ENCODE measurements at places on chromosomes 5 and 9.

GRCh38 chr5:123263859-123264258, 159.3 kb downstream of the CEP120 start:
- DNase-seq = no peak

- no peak for DNase-seq
Observed at GRCh38 chr9:78133751-78134150, 102.1 kb upstream of the CEP78 start.

DNA sequence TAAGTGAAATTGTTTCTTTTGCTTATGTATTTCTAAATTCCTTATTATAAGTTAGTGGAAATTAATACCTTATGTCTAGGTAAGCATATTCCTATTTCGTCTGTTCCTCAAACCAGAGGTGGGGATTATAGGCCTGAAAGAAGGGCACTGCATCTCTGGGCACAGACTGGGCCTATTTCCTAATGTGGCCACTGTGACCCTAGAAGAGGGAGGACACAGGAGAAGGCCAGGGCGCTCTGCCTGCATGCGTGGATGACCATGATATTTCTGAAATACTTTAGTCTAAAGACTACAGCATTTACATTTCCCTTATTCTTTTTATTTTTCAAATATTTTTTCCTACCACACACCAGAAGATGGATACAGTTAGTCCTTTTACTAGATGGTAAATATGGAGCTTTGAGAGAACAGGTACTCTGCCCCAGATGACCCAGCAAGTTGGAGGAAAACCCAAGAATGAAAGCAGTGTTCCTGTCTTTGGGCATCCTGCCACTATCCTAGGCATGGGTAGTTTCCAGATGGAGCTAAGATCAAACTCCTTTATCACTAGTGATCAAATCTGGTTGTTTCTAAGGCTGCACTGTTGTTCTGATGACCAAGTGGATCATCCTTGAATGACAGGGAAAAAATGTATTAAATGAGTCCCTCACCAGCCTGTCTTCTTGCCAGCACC, 27.8 kb downstream of the RUSC2 start:
- no peak for DNase-seq

DNA sequence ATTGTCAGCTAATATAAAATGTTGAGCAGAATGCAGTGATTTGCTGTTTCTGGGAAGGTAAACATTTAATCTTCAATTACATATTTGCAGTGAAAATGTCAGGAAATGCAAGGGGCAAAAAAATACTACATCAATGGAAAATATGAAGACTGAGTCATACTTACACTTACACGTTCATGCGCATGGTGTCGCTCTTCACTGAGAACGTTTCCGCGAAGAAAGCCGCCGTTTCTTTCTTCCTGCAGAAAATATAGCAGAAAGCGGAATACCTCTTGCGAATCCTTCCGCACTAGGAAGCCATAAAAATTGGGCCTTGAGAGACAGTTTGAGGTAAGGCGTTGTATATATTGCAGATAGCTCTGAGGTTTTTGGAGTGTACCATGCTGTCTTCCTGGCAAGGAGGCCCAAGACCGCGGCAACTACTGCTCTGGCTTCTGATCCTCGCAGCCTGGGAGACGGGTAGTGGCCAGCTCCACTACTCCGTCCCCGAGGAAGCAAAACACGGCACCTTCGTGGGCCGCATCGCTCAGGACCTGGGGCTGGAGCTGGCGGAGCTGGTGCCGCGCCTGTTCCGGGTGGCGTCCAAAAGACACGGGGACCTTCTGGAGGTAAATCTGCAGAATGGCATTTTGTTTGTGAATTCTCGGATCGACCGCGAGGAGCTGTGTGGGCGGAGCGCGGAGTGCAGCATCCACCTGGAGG, at the start of gene PCDHA13:
Gene PCDHA13, plus strand, starts transcription at position 236 of the 702 bp plus-strand sequence. Its CDS starts 145 bp downstream, at position 381.
- DNase-seq = peak; percentile 59

DNA sequence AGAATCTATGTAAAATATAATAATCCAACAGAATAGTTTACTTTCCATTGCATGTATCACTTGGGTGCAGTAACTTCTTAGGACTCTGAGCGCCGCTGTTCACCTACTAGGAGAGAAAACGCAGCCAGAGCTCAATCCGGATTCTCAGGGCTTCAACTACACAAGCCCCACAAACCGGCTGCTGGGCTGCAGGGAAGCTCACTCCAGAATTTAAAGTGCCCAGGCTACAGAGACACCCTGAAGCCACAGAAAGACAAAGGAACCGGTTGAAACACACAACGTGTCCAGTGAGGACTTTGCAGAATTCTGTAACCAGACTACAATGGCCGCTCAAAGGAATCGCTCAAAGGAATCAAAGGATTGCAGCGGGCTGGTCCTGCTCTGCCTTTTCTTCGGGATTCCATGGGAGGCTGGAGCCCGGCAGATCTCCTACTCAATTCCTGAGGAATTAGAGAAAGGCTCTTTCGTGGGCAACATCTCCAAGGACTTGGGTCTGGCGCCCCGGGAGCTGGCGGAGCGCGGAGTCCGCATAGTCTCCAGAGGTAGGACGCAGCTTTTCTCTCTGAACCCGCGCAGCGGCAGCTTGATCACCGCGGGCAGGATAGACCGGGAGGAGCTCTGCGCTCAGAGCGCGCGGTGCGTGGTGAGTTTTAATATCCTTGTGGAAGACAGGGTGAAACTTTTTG, at the start of gene PCDHGA10:
Gene PCDHGA10, plus strand, starts transcription at position 134 of the 686 bp plus-strand sequence. Its CDS starts 189 bp downstream, at position 323.
- no peak for DNase-seq

DNA sequence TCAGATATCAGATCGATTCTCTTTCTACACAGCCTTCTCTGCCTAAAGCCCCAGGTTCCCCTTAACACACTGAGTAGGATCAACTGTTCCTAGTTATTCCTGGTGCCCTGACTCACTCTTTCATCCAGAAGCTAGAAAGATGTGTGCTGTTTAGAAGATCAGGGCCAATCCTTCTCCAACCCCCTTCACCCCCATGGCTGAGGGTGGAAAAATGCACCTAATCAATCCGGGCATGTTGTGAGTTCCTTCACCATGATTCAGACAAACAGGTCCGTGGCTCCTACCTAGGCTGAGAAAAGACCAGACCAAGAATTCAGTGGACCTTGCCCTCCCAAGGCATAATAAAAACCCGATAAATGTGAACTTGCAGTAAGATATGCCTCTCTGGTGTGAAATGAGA, 85.4 kb upstream of the EQTN start:
- no peak for DNase-seq

DNA sequence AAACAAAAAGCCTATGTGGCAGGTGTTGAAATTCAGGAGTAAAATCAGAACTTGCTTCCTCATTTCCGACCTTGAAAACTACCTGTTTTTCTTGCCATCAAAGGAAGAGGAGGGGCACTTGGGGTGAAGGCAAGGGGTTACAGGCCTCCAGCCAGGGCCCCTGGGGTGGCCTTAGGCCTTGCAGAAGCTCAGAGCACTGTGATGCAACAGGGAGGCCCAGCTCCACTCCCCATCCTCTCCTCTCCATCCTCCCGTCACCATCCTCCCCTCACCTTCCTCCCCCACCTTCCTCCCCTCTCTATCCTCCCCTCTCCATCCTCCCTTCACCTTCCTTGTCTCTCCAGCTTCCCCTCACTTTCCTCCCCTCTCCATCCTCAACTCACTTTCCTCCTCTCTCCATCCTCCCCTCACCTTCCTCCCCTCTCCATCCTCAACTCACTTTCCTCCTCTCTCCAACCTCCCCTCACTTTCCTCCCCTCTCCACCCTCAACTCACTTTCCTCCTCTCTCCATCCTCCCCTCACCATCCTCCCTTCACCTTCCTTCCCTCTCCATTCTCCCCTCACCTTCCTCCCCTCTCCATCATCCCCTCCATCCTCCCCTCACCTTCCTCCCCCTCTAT, 111.6 kb downstream of the WNK2 start:
- no peak for DNase-seq

DNA sequence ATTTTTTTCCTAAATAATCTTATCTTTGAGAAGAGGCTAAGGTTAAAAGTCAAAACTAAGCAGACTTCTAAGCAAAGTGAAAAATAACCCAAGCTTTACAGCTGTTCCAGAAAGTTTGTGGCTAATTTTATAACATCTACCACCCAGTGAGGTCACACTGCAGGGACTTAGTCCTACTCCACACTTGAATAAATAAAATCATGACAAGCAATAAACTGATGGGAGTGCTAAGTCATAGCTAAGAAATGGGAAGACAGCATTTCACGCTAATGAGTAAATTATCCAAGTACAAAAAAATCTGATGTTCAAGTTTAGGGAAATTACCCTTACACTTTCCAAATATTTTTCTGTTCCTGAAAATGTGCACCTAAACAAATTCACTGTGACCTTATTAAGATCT, 47.7 kb downstream of the ZNF608 start:
- no peak for DNase-seq

DNA sequence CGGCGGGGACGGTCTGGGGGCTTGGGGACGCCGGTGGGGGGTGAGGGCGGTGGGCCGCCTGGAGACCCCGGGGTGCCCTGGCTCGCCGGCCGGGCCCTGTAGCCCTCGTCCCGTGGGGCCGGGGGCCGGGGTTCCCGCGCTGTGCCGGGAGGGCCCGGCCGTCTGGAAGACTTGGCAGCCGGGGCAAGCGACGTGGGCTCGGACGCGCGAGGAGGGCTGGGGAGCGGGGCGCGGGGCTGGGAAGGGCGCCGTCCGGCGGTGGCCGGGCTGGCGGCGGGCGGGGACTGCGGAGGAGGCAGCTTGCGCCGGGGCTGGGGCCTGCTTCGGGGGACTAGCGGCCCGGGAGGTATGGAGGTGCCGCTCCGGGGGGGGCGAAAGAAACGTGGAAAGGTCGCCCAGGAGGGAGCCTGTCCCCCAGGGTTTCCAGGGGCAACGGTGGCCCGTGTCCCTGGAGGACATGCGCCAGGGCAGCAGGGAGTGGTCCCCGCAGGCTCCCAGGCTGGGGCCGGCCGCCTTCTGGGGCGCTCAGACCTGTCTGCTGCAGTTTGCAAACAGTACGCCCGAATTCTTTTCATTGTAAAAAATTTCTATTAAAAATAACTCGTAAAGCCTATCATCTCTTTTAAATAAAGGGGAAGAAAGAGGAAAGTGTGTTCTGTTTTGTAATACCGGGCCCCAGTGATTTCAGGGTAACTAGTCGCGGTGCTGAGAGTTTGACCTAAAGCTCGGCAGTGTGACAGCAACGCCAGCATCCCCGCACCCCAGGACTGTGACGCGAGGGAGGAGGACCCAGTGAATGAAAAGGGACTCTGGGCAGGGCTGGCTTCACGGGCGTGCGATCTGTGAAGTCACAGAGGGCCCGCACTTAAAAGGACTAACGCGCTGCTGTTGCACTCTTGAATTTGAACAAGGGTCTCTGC, 752 bp upstream of the ANKH start:
- DNase-seq = peak; percentile 83

DNA sequence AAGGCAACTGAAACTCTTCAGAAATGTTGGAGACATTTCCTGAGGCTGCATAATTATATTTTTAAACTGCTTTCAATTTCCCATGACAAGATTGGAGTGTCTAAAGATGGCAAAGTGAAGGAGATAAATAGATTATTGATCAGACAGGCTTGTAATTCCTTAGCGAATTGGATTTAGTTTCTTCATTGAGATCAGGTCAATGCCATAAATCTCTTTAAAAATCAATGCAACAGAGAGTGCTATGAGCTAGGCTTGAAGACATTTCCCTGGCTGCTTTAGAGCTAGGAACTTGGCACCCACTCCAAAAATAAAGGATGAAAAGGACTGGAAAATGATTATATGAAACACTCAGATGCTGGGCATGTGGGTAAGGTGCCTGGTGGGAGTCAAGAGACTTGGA, 828.4 kb downstream of the TLR4 start:
- no peak for DNase-seq

DNA sequence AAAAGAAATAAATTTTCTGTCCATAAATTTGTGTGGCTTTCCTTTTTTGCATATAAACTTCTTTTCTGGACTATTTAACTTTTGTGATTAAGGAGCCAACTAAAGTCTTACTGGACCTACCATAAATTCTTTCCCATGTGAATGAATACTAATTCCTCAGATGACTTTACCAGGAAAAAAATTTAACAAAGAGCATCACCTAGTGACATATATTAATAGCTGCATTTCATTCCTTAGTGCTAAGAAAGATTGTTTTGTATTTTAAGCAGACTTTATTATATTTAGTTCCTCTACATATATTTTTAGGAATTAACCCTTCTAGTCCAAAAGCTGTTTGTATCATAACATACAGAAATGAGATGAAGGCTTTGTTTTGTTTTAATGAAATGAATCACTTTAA, 64.4 kb downstream of the C9orf85 start:
- DNase-seq = no peak

DNA sequence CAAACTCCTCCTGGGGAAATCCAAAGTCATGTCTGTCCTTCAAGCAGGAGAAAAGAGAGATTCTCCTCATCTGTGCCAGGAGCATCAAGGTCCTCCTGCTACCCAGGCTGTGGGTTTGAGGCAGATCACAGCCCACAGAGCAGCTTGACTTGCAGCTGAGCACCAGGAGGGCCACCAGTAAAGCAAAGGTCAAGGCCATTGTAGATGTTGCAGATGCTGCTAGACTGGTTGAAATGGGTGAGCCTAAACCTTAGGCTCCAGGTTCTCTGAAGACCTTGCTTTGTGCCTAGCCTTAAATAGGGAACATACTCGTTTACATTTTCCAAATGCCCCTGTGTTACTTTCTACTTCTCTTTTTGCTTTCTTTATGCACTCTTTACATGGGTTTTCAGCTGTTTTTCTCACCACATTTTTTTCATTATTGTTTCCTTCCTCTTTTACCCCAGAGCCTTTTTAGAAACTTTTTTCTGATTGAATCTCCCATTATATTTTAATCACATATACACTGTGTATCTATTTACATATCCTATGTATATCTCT, at the start of gene IFNA2:
Gene IFNA2, minus strand, starts transcription at position 268 of the 540 bp plus-strand sequence. Its CDS starts 69 bp downstream, at position 199.
- DNase-seq = no peak

- peak; percentile 74 for DNase-seq
Observed at GRCh38 chr9:98074115-98074990, 17.8 kb downstream of the NANS start.

Data from upper lobe of right lung (tissue), 1 donor.